Activated CD8-positive, alpha-beta memory T cell treated with anti-CD3 and anti-CD28 coated beads for 24 hours (primary cell): ENCODE measurements at places on chromosomes 3 and 15.

GRCh38 chr3:154242766-154243165 is 81.5 kb downstream of the DHX36 start:
- no peak for DNase-seq

- DNase-seq: no peak
Measured at GRCh38 chr3:112464264-112464663, 35.0 kb downstream of the BTLA start.

- no peak for DNase-seq
Measured at GRCh38 chr3:50372349-50372748, 13.0 kb upstream of the TMEM115 start.

DNA sequence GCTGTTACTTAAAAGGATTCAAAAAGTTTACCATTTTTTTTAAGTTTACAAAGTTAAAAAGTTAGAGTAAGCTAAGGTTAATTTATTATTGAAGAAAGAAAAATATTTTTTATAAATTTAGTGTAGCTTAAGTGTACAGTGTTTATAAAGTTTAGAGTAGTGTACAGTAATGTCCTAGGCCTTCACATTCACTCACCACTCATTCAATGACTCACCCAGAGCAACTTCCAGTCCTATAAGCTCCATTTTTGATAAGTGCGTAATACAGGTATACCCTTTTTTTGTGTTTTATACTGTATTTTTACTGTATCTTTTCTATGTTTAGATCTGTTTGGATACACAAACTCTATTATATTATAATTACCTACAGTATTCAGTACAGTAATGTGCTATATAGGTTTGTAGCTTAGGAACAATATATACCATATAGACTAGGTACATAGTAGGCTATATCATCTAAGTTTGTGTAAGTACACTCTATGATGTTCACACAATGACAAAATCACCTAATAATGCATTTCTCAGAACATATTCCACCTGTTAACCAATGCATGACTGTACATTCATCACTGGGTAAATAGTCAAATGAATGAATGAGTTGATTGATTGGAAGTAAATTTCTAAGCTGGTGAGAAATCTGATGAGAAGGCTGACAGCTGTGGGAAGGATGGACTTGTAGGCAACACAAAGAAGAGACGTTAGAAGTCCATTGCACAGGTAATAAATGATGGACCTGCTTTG is 95.2 kb upstream of the CDIN1 start:
- no peak for DNase-seq

- no peak for DNase-seq
Measured at GRCh38 chr3:50322386-50323091, at the start of gene HYAL2. Gene HYAL2 (minus strand): TSS chr3:50322745. CDS start chr3:50320489, 2,256 bp downstream.

GRCh38 chr3:8872261-8872660 is 91.0 kb downstream of the RAD18 start:
- DNase-seq: no peak

DNA sequence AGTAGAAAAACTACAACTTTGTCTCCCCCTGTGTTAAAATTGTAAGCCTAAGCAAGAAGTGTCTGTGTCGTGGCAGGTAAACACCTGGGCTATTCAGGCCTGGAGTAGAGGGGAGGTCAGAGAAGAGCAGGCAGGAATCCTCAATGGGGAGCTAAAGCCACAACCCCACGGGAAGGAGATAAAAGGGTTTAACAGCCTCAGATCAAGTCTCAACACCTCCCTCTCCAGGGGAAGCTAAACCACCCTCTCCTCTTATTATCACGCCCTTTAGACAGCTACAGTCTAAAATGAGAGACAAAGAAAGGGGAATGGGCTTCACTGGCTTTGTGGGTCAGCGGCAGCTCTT is 11.6 kb downstream of the ETV5 start:
- no peak for DNase-seq

GRCh38 chr3:34687671-34688070 is 889.2 kb downstream of the PDCD6IP start:
- DNase-seq: no peak
